ENCODE measurements at places on chromosomes 12 and 14.

GRCh38 chr12:96033549-96034389 lies 1.6 kb downstream of the LTA4H start:
- no peak for DNase-seq

DNA sequence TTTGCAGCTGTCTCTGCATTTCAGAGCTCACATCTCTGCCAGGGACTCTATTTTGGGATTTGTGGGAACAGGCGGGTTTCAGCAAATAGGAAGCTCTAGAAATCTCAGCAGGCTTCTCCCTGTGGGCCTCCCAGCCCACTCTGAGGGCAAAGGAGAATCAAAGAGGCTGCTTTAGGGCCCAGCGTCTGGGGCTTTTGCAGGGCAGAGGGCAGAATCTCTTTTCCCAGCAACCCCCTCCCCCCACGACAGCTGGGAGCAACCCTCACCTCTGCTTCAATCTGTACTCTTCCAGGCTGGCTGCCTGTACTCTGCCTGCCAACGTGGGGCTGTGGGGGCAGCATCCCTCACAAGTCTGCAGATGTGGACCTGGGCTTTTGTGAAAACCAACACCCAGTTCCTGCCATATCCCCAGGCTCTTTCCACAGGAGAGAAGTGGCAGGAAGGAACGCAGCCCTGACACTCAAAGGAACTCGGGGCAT lies 529.6 kb upstream of the TBX3 start:
- DNase-seq: no peak

DNA sequence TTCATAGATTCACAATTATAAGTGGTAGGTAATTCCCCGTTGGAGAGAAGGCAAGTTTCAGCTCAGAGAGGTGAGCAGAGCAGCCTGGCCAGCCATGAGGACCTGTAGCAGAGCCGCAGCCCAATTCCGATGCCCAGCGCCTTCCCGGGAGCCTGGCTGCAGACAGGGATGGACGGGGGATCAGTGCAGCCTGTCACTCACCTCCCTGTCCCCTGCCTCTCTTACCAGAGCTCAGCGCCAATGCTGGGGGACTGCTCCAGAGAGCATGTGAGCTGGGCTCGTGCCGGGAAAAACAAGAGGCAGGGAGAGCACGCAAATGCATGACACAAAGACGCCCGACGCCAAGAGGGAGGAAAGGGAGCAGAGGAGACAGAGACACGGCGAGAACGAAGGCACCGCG lies 231.9 kb downstream of the BCL11B start:
- no peak for DNase-seq

GRCh38 chr14:34628681-34629135 lies 1.2 kb downstream of the SNX6 start:
- peak; percentile 54 for DNase-seq

All from activated CD4-positive, alpha-beta T cell treated with anti-CD3 and anti-CD28 coated beads, Interleukin-10, Interleukin-2, amounts not matched to agents 100 ng/mL and 50 ng/mL, durations not matched to agents 16 hours and 8 hours (primary cell).